Panc1 (cell line): ENCODE measurements at places on chromosomes 4 and X.

DNA sequence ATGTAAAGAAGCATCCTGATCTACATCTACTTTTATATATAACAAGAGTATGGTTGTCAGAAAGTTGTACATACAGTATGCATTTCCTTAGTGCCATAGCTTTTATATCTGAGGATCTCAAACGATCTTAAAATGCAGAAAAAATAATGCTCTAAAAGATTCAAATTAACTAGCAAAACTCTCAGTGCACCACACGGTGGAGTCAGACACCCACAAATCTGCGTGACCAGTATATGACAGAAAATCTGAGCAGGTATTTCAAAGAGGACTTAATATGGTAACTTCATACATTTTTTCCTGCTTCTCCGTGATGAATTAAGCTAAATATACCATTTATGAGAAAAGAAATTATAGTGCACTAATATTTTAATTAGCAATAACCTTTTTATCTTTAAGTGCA lies 803.0 kb downstream of the DMD start:
- DNase-seq = no peak

GRCh38 chr4:163600727-163601126 lies 106.2 kb downstream of the TMA16 start:
- no peak for DNase-seq

GRCh38 chr4:89403826-89404225 lies 96.2 kb upstream of the GPRIN3 start:
- DNase-seq = no peak

GRCh38 chr4:108488865-108489264 lies 131.5 kb upstream of the RPL34 start:
- no peak for DNase-seq

DNA sequence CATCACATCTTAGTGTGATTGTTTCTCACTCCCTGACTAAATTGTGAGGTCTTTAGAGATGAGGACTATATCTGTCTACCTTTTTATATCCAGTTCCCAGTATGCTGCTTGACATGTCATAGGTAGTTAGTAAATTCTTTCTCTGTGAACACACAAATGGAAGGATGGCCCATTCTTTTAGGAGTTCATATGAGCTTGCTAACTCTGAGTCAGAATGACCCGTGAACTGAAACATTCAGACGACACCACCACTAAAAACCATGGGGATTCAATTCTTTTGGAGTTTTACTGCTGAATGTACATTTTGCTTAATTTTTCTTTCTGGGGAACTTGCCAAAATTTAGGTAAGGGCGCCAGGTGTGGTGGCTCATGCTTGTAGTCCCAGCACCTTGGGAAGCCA lies 13.9 kb downstream of the OFD1 start:
- DNase-seq = no peak

- DNase-seq = no peak
Measured at GRCh38 chr4:169334335-169334734, 63.6 kb upstream of the SH3RF1 start.
